Fibroblast of skin of right quadriceps (primary cell): ENCODE measurements at places on chromosomes 7 and 10.
A peak's percentile ranks its signal among the peaks of the same experiment; 100 is the strongest.

DNA sequence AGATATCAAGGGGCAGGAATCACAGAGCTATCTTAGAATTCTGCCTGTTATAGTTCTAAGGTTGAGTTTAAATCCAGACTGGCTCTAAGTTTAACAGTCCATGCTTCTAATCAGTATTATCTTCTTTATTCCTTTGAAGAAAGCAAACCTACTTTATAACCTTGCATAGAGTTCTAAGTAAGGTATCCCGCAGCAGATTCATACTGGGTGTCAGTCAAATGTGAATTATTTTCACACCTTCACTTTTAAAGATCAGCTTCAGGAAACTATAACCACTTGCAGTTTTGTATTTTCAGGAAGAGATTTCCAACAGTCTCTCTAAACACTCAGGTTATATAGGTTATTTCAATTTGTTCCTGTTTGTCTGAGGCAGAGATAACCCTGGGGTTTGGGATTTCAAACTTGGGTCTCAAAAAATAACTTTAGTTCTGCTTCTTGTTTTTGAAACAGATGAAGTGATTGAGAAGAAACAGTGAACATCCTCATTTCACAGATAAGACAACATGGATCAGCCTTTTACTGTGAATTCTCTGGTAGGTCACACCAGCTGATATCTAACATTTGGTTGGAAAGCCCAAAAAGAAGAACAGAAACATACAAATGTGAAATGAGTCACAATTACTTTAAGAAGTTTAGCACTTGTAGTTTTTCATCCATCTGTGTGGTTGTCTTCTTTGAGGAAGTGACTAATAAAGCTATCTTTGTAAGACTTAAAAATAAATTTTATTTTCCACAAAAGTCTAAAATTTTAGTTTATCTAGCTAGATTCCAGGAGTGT, 21.4 kb downstream of the STAMBPL1 start:
- DNase-seq: peak; percentile 47

DNA sequence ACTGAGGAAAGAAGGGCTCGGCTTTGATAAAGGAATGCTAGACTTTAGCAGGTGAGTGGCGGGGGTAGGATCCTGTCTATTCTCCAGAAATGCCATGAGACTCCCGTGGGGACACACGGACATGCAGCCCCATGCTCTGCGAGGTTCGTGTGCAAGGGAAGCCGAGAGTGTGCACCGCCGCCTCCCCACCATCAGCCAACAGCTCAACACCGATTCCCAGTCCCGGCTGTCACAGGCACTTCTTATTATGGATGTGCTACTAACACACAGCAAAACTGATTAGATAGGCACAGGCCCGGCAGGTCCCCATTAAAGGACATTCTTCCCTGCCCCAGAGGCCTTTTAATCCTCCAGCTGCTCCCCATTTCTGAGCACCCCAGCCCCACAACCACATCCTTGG, 154.4 kb downstream of the PRKAG2 start:
- DNase-seq: no peak

GRCh38 chr7:39355664-39356063, 210.5 kb upstream of the YAE1 start:
- no peak for DNase-seq

DNA sequence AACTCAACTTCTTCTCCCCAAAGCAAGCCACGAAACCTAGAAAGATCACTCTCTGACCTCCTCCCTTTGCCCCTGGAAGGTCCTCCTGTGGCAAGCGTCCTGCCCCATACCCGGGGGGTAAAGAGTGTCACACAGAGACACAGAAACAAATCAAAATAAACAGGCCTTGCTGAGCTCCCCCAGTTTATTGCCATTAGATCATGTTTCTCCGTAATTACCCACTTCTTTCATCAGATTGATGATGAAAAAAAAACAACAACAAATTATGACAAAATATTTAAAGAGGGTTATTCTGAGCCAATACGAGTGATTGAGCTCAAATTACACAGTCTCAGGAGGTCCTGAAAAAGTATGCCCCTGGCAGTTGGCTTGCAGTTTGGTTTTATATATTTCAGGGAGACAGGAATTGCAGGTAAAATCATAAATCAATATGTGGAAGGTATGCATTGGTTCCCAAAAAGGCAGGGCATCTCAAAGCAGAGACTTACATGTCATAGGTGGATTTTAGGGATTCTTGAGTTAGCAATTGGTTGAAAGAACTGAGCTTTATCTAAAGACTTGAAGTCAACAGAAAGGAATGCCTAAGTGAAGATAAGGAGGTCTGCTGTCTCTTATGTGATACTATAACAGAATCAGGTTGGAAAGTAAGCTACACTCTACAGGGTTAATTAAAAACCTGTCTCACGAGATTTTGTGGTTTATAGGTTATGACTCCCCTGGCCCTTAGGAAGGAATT, 86.2 kb downstream of the APBB1IP start:
- no peak for DNase-seq

GRCh38 chr7:73742753-73743641, 4.4 kb upstream of the ABHD11 start:
- no peak for DNase-seq

DNA sequence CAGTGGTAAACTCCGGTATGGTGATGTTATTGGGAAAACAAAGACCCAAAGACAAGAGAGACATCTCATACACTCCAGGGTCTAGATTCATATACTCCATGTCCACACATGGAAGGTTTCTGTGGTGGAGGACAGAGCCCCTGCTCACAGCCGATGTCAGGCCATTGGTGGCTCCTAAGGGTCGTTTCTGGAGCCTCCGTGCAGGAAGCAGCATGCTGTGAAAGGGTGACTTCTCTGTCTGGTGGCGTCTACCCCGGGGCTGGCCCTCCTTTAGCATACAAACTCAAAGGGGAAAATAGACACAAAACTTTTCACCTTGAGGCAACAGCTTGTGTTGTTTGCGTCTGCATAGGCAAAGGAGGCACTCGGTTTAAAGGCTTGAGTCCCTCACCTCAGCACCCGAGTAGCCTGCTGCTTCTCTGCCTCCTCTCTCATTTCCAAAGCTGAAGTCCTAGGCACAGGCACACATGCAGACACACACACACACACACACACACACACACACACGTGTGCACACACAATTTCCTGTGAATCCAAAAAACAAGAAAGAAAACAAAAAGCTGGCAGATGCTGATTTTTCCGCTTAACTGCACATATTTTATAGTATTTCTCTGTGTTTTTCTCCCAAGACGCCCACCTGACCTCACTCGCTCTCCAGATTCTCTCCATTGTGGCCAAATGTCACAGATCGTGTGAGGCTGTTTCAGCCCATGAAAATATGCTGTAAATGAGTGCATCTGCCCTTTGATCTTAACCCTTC, 601.4 kb upstream of the MGMT start:
- no peak for DNase-seq

DNA sequence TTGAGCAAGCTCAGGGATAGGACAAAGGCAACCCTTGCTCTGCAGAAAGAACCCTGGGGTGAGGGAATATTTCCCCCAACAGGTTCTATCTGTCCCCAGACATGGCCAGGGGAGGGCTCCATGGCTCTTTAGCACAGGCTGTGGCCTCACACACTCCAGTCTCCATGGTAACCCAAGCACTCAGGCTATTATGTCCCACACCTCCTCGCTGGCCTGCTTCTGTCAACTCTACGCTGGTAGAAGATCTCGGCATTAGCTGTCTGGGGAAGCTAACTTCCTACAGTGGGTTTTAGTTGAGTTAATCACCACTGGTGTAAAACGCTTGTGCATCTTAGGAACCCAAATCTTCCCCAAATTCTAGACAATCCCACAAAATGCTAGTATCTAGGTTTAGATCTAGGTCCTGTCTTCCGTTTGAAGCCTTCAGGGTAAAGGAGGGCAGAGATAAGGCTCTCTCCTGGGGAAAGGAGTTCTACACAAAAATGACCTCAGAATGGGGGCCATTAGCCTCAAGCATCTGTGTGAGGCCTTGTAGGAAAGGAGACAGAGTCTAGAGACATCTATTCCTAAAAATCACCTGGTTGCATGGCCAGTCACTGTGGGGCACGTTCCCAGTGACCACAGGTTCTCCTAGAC, 36.7 kb upstream of the SLIT1 start:
- no peak for DNase-seq

GRCh38 chr10:109071539-109071938, 851.8 kb downstream of the XPNPEP1 start:
- DNase-seq: no peak

GRCh38 chr10:10533437-10533836, 484.2 kb upstream of the CELF2 start:
- DNase-seq: peak; percentile 14

- peak; percentile 7 for DNase-seq
These were observed 165.8 kb upstream of the DGKB start for GRCh38 chr7:15068324-15068723.

GRCh38 chr7:47497367-47498096, 84.4 kb downstream of the TNS3 start:
- peak; percentile 33 for DNase-seq

- peak; percentile 37 for DNase-seq
These were observed 208.4 kb upstream of the KCND2 start for GRCh38 chr7:120064565-120064964.

DNA sequence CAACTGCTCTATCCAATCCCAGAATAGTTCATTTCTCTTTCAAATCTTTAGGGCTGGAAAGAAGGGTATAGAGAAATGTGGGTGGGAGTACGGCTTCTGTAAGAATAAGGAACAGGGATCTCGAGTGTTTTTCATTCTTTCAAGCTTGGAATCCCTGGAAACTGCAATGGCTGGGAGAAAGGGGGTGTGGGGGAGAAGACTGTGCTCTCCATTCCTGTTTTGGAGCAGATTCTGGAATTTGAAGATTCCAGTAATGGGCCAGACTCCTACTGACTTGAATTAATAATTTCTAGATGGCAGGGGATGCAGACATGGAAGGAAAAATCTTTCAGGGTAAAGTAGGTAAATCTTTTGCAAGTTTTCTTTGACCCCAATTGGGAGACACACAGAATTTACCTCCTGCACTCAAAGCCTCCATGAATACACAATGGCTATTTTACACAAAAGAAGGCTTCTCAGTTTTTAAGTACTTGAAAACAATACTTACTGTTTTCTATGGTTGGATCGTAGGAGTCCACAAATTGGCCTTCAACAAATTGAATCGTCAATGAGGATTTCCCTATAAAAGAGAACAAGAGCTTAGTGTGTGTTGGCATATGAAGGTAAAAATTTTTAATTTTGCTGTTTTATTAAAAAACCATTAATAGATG, 29.1 kb downstream of the RHEB start:
- DNase-seq: peak; percentile 15

DNA sequence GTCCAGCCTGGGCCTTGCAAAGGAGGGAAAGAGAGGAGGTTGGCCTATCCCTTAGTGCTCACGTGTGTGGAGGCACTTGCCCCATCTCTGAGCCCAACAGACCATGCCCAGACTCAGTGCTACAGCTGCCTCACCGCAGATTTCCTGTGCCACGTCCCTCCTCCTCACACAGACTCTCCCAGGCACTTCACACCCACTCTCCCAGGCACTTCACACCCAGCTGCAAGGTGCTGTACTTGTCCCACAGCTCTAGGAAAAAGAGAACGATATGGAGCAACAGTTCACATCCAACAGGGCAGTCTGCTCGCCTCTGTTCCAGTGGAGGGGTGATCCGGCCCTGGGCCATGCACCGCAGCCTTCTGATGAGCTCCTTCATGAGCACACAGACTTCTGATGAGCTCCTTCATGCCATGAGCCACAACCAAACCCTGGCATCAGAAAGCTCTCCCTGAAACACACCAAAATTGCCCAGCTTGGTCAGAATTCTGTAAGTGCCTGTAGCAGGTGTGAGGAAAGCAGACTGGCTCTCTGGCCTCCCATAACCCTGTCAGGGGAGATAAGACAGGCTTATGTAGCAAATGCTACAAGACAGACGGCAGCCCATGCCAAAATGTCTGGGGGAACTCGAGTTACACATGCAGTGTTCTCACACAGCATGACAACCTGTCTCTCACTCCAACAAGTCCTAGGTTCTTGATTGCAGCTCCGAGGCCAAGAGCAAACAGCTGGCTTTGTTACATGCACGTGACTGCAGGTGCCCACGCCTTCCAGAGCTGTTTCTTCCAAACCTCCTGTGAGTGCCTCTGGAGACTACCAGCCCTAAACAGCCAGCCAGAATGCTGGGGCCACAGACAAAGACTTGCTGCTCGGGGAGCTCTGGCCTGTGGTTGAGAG, 348.5 kb downstream of the GRID1 start:
- DNase-seq: no peak

GRCh38 chr7:21912931-21913780, 32.5 kb downstream of the CDCA7L start:
- DNase-seq: no peak

GRCh38 chr10:63718421-63718820, 197.2 kb downstream of the REEP3 start:
- no peak for DNase-seq

GRCh38 chr7:138460176-138460648, at the start of gene TRIM24:
Gene TRIM24, plus strand, starts transcription at chr7:138460259. Its CDS starts 290 bp downstream, at chr7:138460549.
- DNase-seq: no peak

DNA sequence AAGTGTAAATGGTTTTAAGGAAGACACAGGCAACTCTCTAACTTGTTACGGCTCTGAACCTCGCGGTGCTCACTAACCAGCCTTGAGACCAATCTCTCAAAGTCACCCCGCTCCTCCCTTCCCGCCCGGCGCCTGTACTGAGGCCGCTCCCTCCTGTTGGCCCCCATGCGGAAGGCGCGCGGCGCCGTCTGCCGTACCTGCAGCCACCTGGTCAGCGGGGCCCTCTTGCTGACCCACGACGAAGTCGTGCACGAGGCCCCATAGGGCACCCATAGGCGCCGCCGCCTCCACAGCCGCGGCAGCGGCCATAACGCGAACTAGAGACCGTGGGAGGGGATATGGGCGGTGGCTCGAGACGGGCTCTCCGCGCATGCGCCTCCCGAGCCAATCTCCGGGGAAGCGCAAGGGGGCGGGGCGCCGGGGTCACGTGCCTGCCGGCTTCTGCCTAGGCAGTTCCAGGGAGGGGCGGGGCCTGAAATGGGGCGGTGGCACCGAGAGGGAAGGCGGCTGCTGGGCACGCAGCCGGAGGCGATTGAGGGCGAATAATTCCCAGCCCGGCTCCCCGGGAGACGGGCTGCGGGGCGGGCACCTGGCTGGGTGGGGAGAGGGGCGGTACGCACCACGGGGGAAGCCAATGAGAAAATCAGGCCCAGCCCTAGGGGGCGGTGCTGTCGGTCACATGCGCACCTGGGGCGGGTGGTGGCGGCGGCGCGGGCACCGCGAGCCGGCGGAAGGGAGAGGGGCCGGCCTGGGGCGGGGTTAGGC, at the start of gene MMS19:
Gene MMS19, minus strand, starts transcription at position 347 of the 765 bp plus-strand sequence. Its CDS starts 38 bp downstream, at position 309.
- DNase-seq: peak; percentile 99

DNA sequence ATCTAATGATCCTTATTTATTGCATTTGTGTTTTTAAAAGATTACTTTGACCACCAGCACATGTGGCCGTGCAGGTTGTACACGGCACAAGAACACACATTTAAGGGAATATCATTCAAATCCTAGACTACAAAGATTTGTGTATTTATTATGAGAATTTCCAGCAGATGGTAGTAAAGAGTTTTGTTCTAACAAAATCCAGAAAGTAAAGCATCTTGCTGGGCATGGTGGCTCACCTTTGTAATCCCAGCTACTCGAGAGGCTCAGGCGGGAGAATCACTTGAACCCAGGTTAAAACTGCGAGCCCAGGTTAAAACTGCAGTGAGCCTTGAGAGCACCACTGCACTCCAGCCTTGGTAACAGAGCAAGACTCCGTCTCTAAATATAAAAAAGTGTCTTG, 31.5 kb downstream of the MACROH2A2 start:
- no peak for DNase-seq

- DNase-seq: no peak
These were observed 42.5 kb upstream of the BTRC start for GRCh38 chr10:101311185-101312066.
